ENCODE measurements at places on chromosomes 7 and 10.

DNA sequence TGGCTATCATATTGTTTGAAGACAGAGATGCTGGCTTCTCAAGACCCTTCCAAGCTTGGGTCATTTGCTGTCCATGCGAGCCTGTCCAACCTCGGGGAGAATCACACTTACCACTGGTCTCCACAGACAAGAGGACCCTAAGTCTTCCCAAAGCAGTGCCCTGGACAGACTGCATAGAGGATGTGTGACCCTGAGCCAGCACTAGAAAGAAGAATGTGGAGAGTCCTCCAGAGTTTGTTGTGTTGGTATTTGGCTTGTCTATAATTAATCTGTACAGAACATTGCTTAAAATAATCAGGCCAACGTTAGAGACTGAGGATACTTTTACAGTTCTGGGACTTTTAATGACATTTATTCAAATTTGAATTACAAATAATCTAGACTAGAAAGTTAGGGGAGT is 212.7 kb downstream of the TMEM178B start:
- no peak for DNase-seq

DNA sequence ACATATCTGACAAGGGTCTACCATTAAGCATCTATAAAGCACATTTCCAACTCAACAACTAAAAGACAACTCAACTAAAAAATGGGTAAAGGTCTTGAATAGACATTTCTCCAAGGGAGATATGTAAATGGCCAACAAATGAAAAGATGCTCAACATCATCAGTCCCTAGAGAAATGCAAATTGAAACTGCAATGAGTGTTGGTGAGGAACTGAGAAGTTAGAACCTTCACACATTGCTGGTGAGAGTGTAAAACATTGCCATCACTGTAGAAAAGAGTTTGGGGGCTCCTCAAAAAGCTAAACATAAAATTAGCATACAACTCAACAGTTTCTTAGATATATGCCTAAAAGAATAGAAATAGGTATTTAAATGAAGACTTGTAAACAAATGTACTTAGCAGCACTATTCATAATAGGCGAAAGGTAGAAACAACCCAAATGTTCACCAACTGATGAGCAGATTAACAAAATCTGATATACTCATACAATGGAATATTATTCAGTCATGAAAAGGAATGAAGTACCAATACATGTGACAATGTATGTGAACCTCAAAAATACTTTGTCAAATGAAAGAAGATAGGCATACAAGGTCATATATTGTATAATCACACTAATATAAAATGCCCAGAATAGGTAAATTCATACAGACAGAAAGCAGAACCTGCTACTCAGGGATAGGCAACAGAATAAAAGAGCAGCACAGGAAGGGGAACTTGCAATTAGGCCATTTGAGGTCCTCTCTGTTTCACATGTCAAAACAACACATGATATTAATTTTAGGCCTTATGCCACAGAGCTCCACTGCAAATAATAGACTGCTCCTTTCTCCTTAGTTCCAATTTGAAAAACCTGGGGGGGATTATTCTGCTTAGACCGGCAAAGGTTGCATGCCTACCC is 10.6 kb upstream of the LRRC72 start:
- DNase-seq, result no peak

DNA sequence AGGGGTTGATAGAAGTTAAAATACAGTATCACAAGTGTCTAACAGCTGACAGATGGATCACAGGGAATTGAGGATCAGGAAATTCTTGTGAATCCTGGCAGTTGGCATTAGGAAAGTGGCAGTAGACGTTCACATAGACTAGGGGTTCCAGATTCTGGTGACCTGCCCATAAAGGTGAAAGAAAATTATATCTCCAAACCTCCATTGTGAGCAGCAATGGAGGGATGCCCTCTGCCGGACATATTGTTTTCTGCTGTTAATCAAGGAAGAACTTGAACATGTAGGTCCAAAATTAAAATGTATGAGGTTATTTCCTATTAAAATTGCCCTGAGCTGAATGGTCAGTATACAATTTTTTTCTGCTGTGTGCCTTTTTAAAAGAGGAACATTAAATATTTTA is 5.1 kb downstream of the NME8 start:
- DNase-seq, result no peak

DNA sequence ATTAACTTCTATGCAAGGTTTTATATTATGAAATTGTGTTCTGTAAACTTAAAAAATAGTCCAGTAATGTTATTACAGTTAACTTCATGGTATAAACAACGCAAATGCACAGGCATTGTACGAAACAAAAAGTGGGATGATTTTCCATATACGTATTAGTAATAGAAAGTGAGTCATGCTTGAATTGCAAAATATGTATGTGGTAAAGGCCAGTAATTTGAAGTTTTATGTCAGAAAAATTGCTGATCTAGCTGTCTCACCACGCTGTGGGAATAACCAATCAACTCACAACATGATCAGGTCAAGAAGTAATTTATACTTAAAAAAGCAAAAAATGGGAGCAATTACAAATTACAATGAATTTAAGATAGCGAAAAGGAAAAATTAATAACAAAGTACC is 37.0 kb upstream of the GLI3 start:
- no peak for DNase-seq

- no peak for DNase-seq
These were observed 6.8 kb downstream of the TACR2 start for GRCh38 chr10:69409968-69410367.

DNA sequence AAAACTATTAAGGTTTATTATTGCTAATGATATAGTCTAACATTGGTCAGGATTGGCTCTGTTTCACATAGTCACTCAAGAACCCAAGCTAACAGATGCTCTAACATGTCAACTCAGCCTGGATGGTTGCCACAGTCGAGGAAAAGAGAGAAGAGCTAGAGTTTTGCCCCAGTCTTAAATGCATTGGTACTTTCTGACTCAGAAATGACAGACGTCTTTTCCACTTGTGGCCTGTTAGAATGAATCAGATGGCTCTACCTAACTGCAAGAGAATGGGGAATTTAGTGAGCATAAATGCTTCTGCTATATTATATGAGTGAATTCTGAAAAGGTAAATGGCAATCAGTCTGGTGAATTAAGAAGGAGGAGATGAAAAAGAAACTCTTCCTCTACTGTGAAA is 13.9 kb downstream of the HECTD2 start:
- DNase-seq, result no peak

DNA sequence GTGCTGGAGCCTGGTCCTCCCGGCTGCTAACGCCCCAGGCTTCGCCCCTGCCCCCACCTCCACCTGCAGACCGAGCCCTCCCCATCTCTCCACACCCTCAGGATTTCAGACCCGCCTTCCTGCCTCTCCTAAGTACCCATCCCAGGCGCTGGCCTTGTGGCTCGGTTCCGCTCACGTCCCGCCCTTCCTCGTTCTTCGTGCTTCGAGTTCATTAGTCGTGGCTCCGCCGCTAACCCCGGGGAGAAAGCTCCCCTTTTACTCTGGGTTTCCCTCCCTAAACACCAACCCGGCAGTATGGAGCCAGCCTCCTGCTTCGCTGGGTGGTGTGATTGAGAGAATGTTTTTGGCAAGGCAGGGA is 11.2 kb downstream of the EMX2 start:
- DNase-seq, result no peak

DNA sequence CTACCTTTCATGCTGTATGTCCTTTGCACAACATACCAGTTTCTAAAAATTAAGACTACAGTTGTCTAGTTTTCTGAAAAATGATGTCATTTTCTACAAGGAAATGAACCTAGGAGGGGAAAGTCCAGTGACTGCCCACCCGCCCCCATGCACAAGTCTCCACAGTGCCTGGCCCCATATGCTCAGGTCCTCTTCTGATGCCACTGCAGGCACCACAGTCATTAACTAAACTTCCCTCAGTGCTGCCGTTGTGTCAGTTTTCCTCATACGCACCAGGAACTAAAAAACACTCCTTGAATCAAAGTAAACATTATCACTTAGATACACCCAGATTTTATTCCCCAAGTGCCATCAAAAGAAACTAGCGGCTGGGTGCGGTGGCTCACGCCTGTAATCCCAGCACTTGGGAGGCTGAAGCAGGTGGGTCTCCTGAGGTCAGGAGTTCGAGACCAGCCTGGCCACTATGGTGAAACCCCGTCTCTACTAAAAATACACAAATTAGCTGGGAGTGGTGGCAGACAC is 6.9 kb upstream of the TNS3 start:
- DNase-seq, result no peak

DNA sequence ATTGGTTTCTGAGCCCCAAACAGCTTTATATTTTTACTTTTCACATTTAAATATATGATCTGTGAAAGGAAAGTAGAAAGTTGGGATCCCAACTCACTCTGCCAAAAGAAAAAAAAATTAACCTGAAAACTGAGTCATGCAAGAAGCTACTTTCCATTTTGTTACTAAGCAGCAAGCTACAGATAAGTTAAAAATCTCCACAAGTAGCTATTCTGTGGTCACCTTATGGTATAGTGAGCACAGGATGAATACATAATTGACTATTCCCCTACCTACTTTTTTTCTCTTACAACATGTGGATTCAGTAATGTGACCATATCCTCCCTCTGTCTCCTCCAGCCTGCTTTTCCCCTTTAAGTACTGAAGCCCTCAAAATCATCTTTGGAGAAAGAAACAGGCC is 30.3 kb upstream of the CREB3L2 start:
- DNase-seq, result no peak

GRCh38 chr10:14698111-14698828 is 76.4 kb downstream of the FAM107B start:
- DNase-seq, result no peak

- no peak for DNase-seq
These were observed 104.7 kb upstream of the FAM20C start for GRCh38 chr7:87671-88070.

GRCh38 chr10:129491123-129491734 is 24.2 kb downstream of the MGMT start:
- DNase-seq, result no peak

- DNase-seq, result no peak
These were observed 320.4 kb downstream of the PLXNA4 start for GRCh38 chr7:132255898-132256297.

DNA sequence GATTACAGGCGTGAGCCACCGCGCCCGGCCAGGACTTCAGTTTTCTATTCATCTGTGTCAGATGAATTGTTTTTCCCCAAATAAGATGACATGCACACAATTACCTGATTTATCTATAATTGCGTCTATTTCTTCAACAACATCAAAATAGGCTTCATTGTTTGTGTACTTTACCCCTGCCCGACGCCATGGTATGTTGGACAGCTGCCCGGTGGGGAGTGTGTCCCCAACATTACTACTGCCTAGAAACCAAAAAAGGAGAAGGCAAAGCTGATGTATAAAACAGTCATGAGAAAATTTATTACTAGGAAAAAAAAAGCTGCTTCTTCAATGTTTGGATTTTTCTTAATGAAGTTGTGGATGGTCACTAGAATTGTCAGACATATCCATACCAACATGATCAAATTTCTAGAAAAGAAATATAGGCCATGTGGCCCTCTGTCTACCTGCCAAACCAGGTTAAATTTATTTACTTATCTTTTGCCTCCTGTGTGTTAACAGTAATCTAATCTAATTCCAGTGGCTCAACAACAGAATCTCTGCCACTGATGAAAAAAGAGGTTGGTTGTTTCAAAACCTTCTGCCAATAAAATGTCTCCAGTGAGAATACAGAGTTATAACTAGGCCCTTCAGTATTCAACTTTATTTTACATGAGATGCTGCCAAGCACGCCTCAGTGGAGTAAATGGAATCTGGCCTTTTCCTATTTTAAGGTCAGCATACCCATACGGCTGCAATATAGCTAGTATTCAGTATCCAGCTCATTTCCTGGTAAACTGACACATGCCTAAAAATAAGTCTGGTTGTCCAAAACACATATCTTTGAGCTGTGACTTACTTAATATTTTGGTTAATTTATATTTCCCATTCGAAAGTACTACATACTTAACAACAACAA is 16.5 kb downstream of the AP3M1 start:
- no peak for DNase-seq

DNA sequence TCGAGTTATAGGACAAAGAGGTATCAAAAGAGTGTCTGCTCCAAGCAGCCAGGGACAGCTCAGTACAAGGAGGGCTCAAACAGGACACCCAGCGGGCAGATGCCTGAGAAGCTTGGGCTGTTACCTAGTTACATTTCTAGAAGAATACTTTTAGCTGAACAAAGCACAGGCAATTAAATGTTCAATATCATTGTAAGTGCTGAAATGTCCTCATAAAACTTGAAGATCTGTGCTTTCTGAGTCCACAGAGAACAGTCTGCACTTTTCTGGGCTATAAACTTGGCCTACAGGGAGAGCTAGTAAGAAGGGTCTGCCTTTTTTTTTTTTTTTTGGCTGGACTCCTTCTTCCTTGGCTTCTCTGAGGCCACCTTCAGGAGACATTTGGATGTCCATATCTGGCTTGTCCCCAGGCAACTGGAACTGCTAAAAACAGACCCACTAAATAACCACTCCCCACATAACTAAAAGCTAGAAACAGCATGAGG is 123.2 kb downstream of the SLC16A9 start:
- DNase-seq, result no peak

DNA sequence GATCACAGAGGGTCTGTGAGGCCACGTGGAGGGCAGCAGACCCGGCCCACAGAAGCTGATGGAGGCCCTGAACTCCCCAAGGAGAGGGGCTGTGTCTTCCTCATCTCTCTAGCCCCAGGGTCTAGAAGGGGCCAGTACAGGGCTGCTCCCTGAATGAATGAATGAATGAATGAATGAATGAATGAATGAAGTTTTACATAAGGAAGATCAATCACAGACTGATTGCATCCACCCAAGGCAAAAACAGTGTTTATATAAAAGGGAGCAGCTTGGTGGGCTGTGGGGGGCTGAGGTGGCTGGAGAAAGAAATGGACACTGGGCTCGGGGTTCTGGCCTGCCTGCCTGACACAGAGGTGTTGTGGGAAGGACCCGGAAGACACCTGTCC is 4.9 kb upstream of the NSUN5 start:
- no peak for DNase-seq

- DNase-seq, result no peak
These were observed 13.7 kb downstream of the KIN start for GRCh38 chr10:7773845-7774801.

- no peak for DNase-seq
These were observed 42.2 kb downstream of the CH25H start for GRCh38 chr10:89164920-89165319.

DNA sequence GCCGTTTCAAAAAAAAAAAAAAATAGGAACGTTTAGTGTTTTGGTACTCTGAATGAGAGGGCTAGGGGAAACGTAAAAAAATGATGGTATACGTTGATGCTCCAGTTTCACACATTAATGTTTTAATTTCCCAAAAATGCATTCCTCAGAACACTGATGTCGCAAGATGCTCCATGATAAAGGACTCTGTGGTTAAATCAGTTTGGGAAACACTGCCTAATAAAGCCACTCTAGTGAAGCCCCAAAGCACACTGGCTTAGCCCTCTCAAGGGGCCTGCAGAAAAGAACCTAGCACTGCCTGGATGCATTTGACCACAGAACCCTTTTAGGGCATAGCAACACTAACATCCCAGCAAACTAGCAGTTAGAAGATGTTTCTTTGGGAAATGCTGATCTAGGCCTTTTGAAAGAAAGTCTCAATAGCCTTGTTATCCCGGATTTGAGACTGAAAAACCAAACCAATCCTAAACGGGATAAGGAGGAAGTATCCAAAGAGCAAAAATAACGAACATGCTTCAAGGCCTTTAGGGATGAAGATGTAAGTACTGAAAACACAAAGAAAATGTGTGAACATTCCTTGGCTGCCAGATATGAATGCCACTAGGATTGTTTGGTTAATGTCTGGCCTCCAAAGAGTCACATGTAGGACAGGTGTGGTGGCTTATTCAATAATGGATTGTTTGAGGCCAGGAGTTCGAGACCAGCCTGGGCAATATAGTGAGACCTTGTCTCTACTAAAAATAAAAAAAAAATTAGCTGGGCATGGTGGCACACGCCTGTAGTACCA is 11.0 kb downstream of the DLG5 start:
- no peak for DNase-seq

GRCh38 chr10:120428754-120429153 is 28.3 kb upstream of the PLPP4 start:
- no peak for DNase-seq
